ENCODE measurements at places on chromosomes 6 and 20.

GRCh38 chr20:14488212-14488611, 150.8 kb upstream of the FLRT3 start:
- no peak for DNase-seq

DNA sequence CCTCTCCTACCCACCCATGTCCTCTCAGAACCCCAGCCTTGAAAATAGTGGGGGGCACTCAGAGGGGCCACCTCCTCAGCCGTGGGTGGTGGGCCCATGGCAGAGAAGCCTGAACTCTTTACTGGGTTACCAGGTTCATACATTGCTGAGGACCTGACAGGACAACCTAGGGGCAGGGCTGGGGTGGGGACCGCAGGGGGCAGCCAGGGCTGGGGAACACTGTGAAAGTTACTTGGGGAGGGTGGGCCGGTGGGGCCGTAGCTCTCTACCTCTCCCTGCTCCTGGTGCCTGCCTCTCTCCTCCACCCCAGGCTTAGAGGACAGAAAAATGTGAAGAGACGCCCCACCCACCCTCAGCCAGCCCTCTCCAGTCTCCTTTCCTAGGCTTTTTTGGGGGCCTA, 15.4 kb downstream of the MDFI start:
- no peak for DNase-seq

DNA sequence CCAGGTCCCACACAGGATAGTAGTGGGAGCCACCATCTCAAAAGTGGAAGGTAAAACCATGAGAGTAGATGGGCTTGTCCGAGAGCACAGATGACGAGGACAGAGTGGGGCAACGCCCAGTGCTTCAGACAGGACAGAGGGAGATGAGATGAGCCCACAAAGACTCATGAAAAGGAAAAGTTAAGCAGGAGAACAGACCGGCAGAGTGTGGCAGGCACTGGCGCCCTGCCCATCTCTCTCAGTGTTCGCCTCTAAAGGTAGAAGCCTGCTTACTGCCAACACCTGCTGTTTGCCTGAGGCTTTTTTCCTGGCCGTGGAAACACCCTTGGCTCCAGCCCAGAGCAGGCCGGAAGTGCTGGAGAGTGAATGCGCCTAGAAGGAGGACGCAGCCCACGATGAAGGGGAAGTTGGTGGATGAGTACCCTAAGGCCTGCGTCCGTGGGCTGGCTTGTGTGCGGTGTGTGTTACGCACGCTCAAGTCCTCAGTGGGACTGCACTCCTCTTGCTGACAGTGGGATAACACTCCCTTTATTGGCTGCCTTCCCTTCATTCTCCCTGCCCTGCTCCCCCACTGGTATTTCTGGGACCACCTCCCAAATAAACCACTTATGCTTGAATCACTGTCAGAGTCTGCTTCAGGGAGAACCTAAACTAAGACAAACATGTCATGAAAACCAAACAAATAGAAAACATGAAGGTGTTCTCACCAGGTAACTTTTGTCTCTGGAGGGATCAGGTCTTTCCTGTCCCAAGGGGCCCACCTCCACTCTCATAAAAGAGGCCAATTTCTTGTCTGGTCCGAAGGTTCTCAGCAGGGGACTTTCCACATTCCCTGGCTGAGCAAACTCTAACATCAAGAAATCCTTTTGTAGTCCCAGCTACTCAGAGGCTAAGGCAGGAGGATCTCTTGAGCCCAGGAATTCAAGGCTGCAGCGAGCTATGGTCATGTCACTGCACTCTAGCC, 9.1 kb upstream of the FOXP4 start:
- no peak for DNase-seq

DNA sequence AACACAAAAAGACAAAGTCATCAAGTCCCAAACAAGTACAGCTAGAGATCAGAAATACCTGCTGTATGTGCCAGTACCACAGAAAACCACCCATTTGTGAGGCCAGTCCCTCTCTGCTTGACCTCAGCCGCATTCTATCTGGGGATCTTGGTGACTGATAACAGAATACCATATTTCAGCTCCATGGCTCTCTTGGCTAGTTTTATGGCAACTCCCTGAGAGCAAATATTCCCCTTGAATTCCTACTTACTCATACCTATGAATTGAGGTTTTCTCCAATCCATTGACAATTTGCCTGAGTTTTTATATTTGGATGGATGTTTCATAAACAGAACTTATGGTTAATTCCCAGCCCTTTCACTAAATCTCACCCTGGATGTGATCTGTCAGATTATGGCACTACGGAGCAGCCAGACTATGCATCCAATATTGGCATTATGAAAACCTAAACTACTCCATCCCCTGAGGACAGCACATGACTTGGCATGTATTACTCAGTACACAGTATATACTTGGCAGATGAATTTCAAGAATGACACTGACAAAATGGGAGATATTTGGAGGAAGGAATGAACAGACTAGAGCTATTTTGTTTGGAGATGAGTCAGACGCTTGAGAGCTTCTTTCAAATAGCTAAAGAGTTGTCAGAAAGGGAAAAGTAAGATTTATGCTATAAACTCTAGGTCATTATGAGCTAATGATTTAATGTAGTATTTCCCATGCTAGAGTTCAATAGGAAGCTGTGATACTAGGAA, 95.7 kb downstream of the PRDM1 start:
- DNase-seq, result no peak

DNA sequence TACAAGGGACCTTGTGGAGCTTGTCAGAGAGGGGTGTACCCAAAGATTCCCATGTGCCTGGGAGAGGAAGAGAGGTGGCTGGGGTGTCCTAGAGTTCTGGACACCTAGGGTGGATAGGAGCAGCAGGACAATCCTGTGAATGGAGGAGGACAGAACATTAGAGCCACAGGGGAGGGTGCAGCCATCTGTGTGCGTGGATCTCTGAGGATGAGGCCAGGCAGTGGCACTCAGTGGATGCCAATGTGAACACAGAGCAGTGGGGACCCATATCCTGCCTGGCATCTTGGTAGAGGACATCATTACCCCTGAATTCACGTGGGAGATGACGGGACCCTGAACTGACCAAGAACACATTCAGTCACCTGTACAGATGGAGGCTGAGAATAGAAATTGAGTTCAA, 205.3 kb downstream of the CD83 start:
- no peak for DNase-seq

DNA sequence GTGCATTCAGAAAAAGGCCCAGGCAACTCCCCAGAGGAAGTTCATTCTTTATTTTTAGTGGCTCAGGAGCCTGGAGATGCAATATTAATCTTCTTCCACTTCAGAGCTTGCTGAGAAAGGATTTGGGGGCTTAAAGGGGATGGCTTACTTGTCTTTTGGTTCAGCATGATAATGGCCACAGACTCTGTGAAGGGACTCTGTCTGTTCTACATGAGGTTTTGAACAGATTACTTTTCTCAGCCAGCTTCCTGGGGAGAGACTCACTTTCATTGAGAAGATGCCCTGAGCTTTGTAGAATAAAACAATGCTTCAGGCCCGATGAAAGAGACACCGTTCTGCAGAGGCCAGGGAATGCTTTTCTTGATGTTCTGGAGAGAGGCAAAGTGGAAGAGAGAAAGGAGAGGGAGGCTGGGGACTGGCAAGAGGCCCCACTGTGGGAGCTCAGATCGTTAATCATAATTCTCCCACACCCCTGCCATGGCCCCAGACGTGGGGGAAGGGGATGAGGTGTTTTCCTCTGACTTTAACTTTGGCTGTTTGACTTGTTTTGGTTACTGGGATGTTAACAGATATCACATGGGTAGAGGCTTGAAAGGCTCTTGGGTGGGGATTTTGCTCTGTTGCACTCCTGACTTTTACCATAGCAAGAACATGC, 19.1 kb downstream of the SCP2D1 start:
- no peak for DNase-seq

- no peak for DNase-seq
These were observed 82.4 kb upstream of the TAB2 start for GRCh38 chr6:149235130-149235561.

GRCh38 chr20:9214685-9215084, 145.8 kb downstream of the PLCB4 start:
- no peak for DNase-seq

DNA sequence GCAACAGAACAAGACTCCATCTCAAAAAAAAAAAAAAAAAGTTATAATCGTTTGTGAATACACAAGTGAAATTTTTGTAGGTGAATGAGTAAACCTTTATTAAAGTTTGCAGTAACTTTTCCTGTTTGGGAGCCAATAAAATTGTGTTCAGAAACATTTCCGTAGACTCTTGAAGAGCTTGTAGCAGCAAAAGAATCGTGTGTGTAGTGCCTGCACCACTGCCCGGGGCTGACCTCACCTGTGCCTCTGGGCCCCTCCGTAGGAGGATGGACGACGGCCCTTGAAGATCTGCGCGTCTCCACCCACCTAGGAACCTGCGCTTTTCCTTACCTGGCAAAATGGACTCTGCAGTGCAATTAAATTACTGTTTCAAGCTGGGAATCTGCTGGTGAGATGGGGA, 366.0 kb downstream of the THBS2 start:
- DNase-seq, result no peak

DNA sequence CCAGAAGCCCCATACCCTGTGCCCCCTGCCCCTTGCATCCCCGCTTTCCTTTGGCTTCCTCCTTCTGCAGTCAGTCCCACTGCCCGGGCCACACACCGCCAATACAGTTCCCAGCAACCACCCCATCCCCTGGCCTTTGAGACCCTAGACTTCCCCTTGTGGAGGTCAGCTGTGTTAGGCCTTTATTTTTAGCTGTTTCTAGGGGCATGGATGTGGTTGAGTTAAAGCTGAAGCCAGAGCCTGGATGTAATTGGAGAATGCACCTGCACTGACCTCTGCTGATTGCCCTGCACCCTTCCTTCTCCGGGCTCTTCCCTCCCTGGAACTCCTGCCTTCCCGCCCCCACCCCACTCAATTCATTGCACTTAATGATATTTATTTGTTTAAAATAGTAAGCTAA, 33.9 kb downstream of the LYRM2 start:
- no peak for DNase-seq

DNA sequence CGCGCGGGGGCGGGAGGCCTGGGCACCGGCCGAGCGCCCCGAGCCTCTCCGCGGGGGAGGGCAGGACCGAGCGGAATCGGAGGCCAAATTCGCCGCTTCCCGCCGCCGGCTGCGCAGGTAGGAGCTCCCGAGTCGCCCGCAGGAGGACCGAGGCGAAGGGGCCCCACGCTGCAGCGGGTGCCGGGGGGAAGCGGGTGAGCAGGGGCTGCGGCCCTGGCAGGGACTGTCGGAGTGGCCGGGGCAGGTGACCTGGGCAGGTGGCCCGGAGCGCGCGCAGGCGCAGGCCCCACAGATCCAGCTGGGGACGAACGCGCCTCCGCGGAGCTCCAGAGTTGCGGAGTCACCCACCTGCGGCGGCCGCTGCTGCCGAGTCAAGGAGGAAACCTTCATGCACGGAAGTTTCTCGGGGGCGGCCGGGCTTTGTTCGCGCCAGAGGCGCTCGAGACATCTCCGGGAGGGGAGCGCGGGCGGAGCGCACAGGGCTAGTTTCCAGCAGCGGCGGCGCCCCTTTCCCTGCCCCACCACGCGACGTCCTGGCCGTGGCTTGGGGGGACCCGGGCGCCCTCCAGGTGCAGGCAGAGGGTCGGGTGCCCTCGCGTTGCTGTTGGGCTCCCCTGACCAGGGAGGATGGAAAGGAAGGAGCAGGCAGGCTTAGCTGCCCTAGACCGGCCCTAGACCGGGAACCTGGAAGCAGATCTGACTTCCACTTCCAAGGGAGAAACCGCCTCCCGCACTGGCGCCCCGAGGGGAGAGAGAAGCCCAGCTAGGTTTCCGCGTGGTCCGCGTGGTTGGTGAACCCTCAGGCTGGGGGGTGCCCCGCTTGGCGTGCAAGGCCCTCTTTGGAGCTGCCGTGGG, 590 bp downstream of the SLCO4A1 start:
- DNase-seq, result peak; percentile 72

DNA sequence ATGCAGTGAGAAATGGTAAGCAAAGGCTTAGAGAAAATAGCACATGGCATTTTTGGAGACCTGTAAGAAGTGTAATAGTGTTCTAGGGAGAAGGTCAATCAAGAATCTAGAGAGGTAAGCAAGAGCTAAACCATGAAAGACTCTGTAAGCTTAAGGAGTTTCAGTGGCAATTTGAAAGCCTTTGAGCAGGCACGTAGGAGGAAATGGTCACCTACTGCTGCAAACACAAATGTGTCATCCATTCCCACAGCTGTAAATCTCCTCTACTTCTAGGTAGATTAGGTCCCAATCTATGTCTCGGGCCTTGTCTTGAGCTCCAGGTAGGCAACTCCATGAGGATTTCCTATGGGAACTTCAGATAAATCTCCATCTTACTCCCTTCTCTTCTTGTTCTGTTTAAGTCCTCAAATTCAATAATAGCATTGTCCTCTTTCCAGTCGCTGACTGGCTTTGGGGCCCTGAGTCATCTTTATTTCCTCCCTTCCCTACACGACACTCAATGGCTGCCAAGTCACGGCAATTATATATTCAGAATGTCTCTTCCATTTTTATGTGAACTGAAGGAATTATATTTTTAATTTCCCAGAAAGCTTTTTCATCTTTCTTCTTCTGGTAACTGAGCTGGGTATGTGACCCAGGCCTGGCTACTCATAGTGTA, 24.2 kb upstream of the PAQR8 start:
- no peak for DNase-seq

GRCh38 chr6:3108746-3109414, 9.6 kb upstream of the BPHL start:
- no peak for DNase-seq

DNA sequence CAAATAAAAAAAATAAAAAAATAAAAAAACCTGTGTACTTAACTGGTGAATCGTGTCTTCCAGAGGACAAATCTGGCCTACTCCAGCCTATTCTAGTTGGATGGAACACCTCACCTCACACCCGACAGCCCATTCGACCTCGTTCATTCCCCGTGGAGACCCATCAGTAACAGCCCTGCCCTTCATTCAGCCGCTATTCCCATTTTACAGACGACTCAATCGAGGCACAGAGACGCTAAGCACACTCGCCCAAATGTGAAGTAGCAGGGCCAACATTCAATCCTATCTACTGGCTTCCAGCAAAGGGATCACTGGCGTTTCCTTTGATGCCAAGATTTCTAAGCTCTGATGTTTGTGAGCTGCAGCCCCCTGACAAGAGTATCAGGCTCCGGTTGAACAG, 1.8 kb upstream of the NTSR1 start:
- DNase-seq, result no peak

DNA sequence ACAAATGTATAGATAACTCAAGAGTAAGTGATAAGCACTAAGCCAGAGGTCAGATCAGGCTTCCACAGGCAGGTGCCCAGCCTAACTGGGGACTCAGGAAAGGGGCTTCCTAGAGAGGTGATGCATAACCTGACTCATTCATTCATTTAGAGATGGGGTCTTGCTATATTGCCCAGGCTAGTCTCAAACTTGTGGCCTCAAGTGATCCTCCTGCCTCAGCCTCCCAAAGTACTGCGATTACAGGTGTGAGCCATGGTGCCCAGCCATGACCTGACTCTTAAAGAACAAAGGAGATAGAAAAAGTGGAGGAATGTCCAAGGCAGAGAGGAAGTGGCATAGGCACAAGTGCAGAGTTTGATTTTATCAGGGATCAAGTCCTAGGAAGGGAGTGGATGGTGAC, 41.9 kb downstream of the GJA10 start:
- no peak for DNase-seq

GRCh38 chr6:129645106-129645829, 64.7 kb downstream of the ARHGAP18 start:
- DNase-seq, result no peak
